ENCODE measurements at places on chromosomes 6 and 20. TPM values are rescaled to one million over a fixed set of nuclear protein-coding genes. Genes with fewer than 3 reads are reported as not detected.
A peak's percentile ranks its signal among the peaks of the same experiment; 100 is the strongest.

GRCh38 chr20:23446505-23446904 lies 6.2 kb downstream of the CST11 start:
- peak; percentile 35 for DNase-seq

- no peak for DNase-seq
Measured at GRCh38 chr6:113004470-113005270, 657.5 kb downstream of the RFPL4B start.

DNA sequence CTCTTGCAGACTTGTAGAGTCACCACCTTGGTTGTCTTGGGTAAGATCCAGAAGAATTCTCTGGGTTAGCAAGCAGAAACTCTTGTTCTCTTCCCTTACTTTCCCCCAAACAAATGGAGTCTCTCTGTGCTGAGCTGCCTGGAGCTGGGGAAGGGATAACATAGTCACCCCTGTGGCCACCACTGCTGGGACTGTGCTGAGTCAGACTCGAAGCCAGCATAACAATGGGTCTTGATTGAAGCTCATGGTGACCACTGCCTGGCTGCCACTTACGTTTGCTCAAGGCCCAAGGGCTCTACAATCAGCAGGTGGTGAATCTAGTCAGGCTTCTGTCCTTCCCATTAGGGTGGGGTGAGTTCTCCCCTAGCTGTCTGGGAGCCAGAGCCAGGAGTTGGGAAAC lies 15.4 kb upstream of the ERVFRD-1 start:
- no peak for DNase-seq

GRCh38 chr20:59737073-59737666 lies 132.8 kb downstream of the PHACTR3 start:
- no peak for DNase-seq

DNA sequence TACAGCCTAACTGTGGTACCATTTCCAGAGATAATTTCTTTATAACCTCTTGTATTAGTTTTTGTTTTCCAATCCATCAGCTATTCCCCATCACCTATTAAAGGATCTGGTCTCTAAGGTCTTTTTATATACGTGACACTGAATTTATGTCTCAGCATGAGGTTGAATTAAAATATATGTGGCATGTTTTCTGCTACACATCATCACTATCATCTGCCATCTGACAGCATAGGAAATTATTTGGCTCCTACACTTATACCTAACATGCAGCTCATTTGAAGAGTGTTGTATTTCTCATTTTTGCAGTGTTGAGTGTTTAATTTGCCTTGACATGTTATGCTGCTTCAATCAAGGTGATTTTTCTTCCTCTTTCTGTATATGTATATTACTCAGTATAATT lies 100.3 kb downstream of the LIN28B start:
- no peak for DNase-seq

DNA sequence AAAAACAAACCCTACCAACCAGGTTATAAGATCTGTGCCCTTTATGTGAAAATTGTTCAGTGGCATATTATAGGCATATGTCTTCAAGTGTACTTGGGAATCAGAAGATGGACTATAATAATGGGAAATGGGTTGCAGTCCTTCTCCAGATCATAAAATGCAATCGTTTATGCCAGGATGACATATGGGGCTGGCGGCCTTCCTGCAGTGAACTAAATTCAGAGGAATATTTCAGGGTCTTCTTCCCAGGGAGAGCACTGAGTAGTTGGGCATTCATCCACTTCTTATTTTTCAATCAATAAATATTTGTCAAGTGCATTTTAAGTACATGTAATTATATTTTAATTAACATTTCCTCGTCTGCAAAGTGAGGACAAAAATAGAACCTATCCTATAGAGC lies 176.2 kb upstream of the CNR1 start:
- no peak for DNase-seq

DNA sequence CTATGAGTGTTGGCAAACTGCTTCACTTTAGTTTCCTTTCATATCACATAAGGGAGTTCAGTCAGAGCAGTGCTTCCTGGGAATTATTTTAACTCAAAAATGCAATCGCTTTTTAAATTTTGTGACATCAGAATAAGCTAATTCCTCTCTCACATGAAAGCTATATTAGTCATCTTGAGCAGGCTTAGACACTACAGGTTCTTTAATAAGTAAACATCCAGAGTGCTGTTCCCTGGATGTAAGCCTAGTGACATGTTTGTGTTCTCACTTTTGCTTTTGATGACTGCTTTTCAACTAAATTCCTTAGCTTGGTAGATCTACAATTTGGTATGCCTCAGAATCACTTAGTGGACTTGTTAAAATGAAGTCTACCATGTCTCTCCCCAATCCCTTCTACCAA lies 252.7 kb upstream of the POU3F2 start:
- no peak for DNase-seq

GRCh38 chr20:37816003-37816402 lies 86.9 kb upstream of the VSTM2L start:
- no peak for DNase-seq

DNA sequence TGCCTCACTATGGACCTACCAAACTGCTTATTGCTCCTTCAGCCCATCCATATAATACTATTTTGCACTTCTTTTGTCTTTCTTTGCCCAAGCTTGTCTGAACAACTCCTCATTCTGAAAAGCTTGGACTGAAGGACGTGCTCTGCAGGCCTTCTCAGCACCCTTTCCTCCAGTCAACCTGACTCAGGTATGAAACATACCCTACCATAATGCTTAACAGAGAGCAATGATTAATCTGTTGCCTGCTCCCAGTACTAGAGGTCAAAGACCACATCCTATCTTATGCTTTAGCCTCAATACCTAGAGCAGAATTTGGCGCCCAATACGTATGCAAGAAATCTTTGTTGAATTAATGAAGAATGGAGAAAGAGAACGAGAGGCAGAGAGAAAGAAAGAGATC lies 55.2 kb downstream of the ATXN1 start:
- DNase-seq: no peak

- no peak for DNase-seq
Measured at GRCh38 chr6:52937908-52938307, 28.4 kb upstream of the GSTA3 start.

- DNase-seq: no peak
Measured at GRCh38 chr6:39543095-39543494, 182.1 kb downstream of the KIF6 start.

GRCh38 chr6:106591111-106591825 lies 38.0 kb downstream of the RTN4IP1 start:
- DNase-seq: no peak

GRCh38 chr6:40164345-40164755 lies 230.1 kb upstream of the MOCS1 start:
- no peak for DNase-seq

GRCh38 chr6:11824986-11825385 lies 46.4 kb upstream of the ADTRP start:
- no peak for DNase-seq

- DNase-seq: no peak
Measured at GRCh38 chr6:167757249-167757648, 69.5 kb upstream of the AFDN start.

DNA sequence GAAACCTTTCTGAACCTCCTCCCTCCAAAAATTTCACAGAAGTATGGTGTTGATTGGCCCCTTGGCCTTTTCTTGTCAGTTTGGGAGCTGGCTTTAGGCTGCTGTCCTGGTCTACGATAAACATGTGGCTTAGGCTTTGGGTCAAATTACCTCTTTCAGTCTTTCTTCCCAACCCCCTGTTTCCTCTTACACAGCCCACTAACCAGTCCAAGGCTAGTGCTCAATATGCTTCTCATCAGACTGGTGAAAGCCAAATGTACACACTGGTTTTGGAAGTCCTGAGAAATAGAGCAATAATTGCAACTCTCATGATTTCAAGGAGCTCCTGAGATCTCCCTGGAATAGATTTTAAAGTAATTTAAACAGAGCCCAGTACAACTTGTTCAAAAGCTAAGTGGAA lies 933.7 kb upstream of the GJE1 start:
- DNase-seq: no peak

DNA sequence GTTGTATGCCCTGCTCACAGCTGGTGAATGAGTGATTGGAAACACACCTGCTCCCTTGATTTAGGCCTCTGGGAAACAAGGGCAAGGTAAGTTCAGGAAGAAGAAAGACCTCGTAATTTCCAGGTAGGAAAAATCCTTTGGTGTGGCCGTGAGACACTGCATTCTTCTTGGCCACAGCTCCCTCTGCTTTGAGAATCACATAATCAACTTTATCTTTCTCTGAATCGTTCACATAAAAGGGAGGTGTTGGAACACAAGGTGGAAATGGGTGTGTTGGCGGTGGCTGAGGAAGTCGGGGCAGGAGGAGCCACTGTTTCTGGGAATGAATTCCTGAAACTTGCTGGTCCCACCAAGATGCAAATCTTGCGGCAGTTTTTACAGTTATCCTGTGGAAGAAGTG lies 25.9 kb downstream of the FAM209B start:
- no peak for DNase-seq

DNA sequence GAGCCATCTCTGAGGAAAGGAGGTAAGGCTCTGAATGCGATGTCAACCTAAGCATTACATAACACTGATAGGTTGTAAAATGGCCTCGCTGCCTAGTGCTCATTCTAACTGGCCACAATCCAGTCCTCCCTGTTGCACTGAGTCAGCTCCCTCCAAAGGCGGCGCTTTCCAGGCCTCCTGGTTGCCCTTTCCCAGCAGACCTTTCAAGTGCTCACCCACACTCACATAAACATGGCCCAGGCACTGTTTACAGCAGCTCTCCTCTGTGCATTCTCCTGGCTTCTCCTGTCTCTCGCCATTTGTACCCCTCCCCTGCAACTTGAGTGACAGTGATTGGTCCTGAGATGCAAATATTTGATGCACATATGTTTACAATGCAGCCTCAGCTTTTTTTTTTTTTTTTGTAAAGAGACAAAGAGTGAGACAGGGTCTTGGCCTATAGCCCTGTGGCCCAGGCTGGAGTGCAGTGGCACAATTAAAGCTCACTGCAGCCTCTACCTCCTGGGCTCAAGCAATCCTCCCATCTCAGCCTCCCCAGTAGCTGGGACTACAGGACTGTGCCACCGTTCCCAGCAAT lies 36.8 kb upstream of the PRND start:
- peak; percentile 40 for DNase-seq

- no peak for DNase-seq
Measured at GRCh38 chr20:1775117-1775516, 117.5 kb upstream of the SIRPG start.

DNA sequence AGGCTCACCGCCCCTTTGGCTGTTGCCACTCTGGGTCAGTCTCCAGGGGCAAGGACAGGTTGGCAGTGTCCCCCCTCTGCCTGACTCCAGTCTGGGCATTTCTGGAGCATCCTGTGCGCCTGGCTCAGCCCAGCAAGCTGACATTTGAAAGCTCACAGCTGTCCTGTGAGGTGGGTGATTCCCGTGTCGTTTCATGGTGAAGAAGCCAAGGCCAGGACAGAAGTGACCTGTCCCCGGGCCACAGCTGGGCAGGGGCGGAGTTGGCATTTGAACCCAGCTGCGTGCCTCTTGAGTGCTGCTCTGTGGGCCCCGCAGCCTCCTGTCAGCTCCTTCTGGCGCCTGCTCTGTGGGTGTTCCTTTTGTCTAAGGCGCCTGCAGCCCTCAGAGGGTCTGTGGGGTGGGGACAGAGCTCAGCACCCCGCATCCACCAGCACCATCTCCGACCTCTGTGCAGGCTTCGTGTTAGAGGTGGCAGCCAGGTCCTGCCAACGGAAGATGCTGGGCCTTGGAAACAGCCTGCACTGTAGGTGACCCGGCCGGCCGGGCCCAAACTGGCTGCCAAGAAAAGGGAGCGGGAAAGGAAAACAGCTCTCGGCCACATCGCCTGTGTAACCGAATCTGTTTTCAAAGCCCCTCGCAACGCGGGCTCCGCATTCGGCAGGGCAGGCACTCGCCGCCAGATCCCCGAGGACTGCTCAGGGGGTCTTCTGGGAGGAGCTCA lies 5.8 kb upstream of the GATA5 start:
- no peak for DNase-seq

DNA sequence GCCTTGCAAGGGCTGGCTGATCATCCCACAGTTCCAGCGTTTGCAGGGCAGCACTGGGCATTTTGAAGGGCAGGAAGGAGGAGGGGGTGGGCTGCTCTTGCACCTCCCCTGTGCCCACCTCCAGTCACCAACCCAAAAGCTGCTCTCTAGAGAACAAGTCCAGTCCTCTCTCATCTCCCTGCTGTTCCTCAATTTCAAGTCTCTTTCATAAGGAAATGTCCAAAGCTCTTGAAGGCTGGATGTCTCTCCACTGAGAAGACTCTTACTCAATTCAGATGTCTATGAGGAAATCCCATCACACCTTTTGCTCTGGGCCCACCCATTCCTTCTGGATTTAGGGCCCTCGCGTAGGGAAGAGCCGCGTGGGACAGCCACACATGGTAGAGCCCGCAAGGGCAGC lies 31.7 kb downstream of the WRNIP1 start:
- no peak for DNase-seq

DNA sequence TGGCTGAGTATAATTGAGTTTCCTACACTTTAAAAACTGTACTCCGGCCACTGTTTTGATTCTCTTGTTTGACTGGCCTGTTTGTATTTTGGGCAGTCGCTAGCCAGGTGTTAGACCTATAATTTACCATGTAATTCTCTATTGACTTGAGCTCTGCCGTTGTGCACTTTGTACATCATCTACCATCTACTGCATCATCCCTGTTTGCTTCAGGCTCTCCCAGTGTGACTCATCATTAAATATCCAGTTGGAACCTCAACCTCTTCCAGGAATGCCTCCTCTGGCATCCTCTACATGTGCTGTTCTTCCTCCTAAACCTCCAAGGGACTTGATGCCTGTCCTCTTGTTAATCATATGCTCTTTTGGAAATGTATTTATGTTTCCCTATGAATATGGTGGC lies 72.3 kb downstream of the FARS2 start:
- no peak for DNase-seq

DNA sequence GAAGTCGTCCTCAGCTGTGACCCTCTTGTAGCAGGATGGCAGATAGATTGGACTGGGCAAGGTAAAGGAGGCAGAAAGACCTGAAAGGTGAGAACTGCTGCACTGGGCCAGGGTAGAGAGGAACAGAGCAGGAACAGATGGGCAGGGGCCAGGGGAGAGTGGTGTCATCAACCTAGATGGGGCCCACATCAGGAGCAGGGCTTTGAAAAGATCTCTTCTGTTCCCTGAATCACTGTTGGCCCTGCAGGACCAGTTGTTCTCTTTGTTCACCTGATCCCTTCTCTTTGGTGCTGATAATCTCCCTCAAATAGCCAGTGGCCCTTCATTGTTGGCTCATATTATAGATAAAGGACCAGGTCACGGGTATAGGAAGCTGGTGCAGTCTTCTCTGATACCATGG lies 59.9 kb downstream of the DTD1 start:
- DNase-seq: no peak

- peak; percentile 54 for DNase-seq
Measured at GRCh38 chr6:30882759-30883684, 1.3 kb upstream of the DDR1 start.

- no peak for DNase-seq
Measured at GRCh38 chr6:52497652-52498408, 77.7 kb downstream of the EFHC1 start.

GRCh38 chr6:76861403-76861802 lies 601.9 kb downstream of the HTR1B start:
- DNase-seq: peak; percentile 7

- DNase-seq: peak; percentile 65
Measured at GRCh38 chr6:140921366-140922226, 1211.1 kb upstream of the GJE1 start.

Gene CABLES2
- total RNA-seq: 8.9 TPM

Gene SCGN
- not detected for total RNA-seq

Gene NUP153
- 51.6 TPM for total RNA-seq

Gene ZSCAN23
- not detected for total RNA-seq

Gene OR2B6
- total RNA-seq: 0.25 TPM

Gene TP53TG5
- total RNA-seq: 0.76 TPM

Gene FRK
- total RNA-seq: 3.7 TPM

Data from HCT116 (cell line).